ENCODE measurements at places on chromosomes 13 and 19.

DNA sequence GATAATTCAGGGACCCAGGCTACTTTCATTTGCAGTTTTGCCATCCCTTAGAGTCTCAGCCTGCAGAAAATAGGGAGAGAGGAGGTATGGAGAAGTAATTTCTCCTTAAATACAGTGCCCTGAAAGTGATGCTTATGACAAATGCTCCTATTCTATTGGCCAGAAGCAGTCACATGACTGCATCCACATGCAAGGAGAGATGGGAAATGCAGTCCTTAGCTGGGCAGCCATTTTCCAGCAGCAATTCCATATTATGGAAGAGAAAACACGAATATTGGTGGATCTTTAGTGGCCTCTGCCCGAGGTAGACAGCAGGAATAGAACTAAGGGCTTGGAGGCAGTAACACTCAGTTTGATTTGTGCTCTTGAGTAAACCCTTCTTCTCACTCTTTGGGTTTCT lies 39.4 kb downstream of the VAV1 start:
- DNase-seq = no peak

GRCh38 chr13:38755793-38756192 lies 68.9 kb downstream of the FREM2 start:
- DNase-seq = no peak

DNA sequence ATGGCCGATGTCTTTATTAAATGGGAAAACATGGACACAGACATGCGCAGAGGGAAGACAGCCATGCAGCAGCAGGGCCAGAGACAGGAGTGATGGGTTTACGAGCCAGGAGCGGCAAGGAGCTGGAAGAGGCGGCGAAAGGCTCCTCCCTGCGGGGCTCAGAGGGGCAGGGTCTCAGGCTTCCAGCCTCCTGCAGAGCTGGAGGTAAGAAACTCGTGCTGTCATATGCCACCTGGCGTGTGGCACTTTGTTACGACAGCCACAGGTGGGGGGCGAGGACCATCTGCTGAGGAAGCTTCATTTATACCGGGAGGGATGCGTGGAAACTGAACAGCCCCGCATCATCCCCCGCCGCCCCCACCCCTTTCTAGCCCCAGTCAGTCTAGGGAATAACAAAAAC lies 52.0 kb upstream of the SPACA7 start:
- no peak for DNase-seq

GRCh38 chr13:73593199-73593765 lies 534.5 kb downstream of the KLF5 start:
- no peak for DNase-seq

DNA sequence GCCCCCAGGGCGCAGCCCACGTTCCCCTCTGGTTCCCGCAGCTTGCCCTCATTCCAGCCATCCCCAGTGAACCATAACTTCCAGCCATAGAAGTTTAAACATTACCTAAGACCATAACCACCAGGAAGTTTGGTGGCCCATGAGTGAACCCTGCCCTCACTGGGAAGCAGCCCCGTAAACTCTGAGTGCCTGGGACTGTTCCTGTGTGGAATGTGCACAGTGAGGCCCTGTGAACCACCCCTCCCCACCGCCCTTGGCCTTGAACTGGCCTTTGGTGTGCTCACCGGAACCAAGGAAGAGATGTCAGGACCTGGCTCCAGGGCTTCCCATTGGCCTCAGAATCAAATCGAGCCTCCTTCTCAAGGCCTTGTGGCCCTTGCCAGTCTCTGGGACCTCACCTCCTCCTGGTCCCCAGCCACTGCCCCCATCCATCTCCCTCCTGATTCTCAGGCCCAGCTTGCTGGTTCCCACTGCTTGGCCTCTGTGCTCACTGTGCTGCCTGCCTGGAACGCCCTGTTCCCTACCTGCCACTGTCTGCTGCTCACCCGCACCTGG lies 46.5 kb downstream of the DNM2 start:
- DNase-seq = no peak

- no peak for DNase-seq
Observed at GRCh38 chr13:42814868-42815267, 33.5 kb downstream of the FAM216B start.

- no peak for DNase-seq
Observed at GRCh38 chr19:18349524-18350128, 9.2 kb downstream of the PGPEP1 start.

- no peak for DNase-seq
Observed at GRCh38 chr13:89514534-89515312, 1832.8 kb upstream of the MIR17HG start.

Measured in activated CD4-positive, alpha-beta T cell treated with anti-CD3 and anti-CD28 coated beads for 4 hours (primary cell).